ENCODE measurements at places on chromosomes 5 and 9.
A peak's percentile ranks its signal among the peaks of the same experiment; 100 is the strongest.

DNA sequence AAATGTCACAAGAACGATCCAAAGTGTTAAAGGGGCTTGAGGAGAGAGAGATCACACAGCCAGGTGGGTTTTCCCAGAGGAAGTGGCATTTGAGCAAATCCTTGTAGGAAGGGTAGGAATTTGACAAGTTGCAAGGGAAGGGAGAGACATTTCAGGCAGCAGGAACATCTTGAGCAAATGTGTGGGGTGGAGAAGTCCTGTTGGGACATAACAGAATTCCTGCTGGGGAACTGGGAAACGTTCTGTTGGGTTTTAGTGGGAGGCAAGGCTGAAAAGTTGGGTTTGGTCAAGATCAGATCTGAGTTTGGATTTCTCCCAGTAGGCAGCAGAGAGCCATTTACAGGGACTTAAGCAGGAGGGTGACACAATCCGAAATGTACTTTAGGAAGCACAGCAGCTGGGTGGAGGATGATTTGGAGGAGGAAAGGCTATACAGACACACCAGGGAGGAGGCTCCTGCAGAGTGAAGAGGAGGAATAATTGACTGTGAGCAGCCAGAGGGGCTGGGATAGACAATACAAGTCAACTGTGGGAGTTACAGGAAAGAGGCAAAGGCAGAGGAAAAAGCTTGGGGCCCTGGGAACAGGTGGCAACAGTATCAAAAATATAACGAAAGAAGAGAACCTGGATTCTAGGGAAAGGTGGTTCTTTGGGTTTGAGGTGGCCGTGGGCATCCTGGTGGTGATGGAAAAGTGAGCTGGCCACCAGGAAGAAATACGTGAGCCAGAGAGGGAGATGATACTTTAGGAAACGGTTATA lies 3.1 kb upstream of the ZSWIM6 start:
- DNase-seq, result peak; percentile 47

DNA sequence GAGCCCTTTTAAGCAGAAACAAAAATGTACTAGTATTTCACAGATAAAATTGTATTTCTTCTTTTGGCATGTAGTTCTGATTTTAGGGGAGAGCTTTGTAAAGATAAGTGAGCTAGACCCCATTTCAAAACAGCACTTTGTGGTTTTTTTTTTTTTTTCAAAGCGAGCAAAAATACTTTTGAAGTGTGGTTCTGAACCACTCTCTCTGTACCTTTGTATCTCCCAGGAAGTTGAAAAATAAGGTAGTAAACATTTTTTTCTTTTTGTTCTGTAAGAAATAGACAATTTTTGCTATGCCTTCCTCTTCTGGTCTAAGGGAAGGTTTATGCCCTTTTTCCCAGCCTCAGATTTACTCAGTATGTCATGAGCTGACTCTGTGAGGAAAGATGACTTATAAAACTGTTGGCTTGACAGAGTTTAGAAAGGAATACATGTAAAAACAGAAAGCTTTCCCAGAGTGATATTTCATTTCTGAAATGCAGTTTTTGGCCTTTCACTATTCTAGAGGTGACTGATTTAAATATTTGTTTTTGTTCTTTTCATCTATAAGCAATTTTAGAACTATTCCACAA lies 12.5 kb downstream of the ERCC6L2 start:
- DNase-seq, result no peak

DNA sequence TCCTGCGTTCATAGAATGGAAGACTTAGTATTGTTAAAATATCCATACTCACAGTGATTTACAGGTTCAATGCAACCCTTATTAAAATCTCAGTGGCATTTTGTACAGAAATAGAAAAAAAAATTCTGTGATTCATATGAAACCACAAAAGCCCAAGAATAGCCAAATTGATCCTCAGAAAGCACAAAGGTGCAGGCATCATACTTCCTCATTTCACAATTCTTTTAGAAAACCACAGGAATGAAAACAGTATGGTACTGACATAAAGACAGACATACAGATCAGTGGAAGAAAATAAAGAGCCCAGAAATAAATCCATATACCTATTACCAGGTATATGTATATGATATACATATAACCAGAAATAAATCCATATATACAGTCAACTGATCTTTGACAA lies 86.8 kb upstream of the MEGF10 start:
- no peak for DNase-seq

- DNase-seq, result no peak
These were observed 37.2 kb downstream of the NREP start for GRCh38 chr5:111719773-111720172.

DNA sequence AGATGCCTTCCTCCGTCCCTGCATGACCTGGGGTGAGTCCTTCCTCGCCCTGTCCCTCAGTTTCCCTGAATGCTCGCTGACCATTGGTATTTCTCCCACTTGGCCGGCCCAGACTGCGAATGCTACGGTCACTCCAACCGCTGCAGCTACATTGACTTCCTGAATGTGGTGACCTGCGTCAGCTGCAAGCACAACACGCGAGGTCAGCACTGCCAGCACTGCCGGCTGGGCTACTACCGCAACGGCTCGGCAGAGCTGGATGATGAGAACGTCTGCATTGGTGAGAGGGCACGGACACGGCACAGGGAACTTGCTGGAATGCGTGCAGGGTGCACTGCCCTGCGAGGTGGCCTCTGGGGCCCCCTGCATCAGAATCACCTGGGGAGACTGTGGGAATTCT lies 77.1 kb downstream of the NTNG2 start:
- no peak for DNase-seq

- no peak for DNase-seq
These were observed 65.1 kb downstream of the PLPPR1 start for GRCh38 chr9:101093620-101094019.

DNA sequence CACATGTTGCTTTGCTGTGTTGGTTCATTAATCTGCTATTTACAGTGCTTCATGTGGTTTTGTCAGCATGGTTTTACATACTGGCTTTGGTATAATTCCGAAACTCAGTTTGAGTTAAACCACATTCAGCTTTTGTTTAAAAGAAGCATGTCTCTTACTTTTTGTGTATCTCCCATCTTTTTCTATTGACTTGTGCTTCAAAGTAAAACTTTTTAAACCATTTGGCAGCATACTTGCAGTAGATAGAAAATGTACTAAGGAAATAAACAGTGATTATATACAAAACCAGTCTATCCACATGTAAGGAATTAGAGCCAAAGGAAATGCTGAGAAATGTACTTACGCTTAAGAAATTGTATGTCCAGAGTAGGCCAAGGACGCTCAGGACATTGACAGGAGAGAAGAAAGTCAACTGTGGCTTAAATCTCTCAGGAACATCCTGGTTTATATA lies 286.9 kb downstream of the ARHGEF28 start:
- DNase-seq, result no peak

DNA sequence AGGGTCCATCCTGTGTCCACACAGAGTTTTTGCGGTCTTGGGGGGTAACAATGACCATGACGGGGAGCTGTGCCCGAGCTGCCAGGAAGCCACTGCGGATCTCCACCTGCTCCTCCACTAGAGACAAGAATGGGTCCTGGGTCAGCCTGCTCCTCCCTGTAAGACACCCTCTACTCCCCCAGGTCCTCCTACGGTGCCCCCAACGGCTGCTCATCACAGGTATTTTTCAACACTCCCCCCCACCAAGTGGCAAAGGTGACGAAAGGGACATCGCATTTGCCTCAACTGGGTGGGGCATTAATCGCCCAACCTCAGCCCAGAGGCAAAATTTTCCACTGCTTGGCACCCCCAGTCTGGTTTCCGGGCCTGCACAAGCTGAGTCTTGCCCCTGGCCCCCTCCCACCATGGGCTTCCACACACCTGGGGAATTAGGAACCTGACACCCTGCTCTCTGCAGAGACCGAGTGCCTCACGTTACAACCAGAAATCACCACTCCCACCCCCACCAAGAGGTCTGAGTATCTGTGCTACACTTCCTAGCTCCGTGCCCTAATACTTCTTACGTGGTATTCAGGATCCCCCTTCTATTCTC lies 9.6 kb downstream of the NOL6 start:
- DNase-seq, result no peak

- DNase-seq, result no peak
These were observed 9.9 kb downstream of the LCN1 start for GRCh38 chr9:135531096-135531495.
